ENCODE measurements at places on chromosomes 11 and 22.

DNA sequence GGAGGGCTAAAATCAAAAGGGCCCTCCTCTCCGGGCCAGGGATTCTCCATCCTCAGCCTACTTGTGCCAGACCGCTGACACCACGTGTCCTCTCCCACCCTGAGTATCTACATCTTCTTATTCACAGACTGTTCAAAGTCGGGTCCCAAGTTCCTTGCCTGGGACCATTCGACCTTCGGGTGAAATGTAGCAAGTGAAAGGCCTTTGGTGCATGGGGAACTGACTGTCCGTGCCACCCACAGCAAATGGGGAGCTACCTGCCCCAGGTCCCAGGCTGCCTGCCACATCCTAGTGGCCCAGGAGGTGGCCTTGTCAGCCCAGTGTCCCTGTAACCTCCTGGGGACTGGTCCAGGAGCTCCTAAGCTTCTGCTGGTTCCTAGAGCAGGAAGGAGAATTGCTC lies 67.3 kb downstream of the RTL6 start:
- DNase-seq = no peak

DNA sequence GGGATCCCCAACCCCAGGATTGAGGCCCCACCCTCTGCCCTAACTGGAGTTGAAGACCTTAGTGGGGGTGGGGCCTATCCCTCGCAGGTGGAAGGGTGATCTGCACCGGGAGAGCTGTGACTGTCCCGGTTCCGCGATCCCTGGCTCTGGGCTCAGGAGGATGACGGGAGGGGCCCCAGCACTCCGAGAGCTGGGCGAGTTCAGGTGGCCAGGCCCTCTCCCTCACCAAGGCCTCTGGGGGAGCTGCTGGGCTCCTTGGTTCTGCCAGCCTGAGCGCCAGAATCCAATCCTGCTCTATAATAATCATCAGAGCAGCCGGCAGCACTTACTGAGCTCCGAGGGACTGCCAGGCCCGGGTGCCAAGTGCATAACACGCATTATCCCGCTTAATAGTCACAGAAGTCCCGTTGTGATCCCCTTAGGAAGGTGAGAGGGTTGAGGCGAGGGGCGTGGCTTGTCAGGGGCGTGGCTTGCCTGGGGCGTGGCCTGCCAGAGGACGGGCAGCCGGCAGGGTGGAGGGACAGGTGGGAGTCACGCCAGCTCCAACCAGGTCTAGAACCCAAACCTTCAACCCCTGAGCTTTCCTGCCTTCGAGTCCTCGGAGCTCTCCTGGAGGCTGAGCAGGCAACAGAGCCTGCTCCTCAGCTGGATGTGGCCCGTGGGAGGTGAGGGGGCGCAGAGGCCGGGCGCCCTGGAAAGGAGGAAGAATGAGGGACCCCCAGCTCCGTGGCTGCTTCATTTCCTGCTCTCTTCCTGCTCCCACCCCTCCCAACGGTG lies 7.3 kb upstream of the SYT7 start:
- no peak for DNase-seq

- no peak for DNase-seq
Observed at GRCh38 chr11:120270386-120270785, 30.4 kb downstream of the POU2F3 start.

DNA sequence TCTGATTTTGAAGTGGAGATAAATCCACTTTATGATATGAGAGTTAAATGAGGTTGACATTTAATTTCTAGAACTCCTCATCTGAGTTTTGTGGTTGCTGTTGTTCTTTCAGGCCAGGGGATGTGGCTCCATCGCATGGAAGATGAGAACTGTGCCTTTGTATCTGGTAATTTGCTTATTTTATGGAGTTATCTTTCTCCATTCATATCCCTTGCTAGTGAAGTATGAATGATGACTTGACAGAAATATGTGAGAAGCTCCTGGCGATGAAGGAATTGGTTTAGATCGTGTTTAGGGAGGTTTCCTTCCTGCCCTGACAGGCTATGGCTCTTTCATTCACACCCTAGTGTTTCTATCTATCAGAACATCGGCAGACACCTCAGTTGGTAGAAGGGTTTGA lies 393.7 kb downstream of the ETS1 start:
- DNase-seq = no peak

GRCh38 chr11:76277298-76278175 lies 71.2 kb upstream of the WNT11 start:
- DNase-seq = no peak

- peak; percentile 87 for DNase-seq
Observed at GRCh38 chr11:18775492-18776292, 15.9 kb downstream of the PTPN5 start.

DNA sequence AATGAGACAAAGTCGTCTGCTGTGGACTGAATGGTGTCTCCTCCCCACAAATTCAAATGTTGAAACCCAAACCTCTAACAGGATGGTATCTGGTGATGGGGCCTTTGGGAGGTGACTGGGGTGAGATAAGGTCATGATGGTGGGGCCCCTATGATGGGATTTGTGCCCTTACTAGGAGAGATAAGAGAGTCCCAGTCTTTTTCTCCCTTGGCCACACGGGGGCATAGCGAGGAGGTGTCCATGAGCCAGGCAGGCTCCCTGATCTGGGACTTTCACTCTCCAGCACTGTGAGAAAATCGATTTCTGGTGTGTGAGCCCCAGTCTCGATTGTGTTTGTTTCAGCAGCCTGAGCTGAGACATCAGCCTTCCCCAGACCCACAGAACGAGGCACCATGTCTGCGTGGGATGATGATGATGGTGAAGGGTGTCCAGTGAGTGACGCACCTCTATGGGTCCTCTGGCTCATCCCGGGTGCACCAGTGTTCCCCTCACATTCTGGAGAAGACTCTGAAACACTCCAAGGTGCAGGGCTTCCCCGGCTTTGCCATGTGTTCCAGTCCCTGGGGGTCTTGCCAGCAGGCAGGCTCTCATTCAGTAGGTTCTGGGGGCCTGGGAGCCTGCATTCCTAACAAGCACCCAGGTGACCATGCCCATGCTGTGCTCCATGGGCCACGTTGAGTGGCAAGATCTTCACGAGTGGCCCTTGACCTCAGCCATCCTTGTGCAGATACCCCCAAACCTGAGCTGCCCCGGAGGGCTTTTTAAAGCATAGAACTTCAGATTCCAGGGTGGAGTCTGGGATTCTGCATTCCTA lies 363.0 kb downstream of the CTTN start:
- no peak for DNase-seq

GRCh38 chr11:66814678-66815077 lies 28.6 kb upstream of the RCE1 start:
- no peak for DNase-seq

DNA sequence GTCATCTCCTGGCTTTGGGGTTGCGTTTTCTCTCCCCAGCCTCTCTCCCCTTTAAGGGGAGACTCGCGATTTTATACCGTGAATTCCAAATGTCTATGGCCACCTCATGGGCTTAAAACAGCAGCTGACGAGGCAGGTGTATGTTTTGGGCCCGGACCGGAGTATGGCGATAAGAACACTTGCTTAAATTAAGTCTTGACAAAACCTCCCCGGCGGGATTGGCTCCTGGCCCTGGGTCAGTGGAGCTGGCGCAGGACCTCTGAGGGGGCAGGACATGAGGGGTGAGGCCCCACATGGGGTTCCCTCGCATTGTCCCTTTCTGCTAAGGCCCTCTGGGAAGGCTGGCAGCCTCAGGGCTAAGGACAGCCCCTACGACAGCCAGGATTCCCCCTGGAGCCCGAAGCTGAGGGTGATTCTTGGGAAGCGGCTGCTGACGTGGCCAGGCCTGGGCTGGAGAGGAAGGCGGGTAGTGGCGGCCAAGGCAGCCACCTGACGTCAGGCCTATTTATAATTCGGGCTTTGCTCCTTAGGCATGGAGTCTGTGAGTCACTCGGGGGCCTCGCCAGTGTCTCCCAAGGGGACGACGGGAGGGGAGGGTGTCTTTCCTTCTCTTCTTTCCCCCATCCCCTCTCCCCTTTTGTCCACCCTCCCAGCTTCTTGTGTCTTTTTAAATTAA lies 12.7 kb downstream of the MYO18B start:
- DNase-seq = no peak

GRCh38 chr22:29078036-29078868 lies 5.4 kb downstream of the KREMEN1 start:
- no peak for DNase-seq

- DNase-seq = no peak
Observed at GRCh38 chr22:43343670-43344519, 723 bp upstream of the SCUBE1 start.

- peak; percentile 56 for DNase-seq
Observed at GRCh38 chr22:20430720-20431510, 6.7 kb downstream of the SCARF2 start.

GRCh38 chr11:100863080-100863581 lies 176.0 kb downstream of the ARHGAP42 start:
- DNase-seq = no peak

DNA sequence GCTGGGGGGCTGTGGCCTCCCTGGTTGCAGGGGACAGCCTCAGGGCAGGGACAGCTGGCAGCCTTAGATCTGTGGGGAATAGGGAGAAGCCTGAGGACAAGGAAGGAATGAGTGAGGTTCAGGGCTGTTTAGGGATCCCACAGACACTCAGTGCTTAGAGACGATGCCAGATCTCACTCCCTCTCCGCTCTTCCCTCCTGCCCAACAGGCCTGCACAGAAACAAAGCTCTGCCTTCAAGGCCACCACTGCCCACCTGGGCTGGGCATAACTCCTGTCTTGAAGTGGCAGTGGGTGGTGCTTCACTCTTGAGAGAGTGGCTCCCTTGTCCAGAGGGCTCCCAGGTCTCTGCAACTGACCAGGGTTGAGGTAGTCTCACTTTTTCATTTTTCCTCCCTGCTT lies 13.1 kb upstream of the CENATAC start:
- DNase-seq = no peak

DNA sequence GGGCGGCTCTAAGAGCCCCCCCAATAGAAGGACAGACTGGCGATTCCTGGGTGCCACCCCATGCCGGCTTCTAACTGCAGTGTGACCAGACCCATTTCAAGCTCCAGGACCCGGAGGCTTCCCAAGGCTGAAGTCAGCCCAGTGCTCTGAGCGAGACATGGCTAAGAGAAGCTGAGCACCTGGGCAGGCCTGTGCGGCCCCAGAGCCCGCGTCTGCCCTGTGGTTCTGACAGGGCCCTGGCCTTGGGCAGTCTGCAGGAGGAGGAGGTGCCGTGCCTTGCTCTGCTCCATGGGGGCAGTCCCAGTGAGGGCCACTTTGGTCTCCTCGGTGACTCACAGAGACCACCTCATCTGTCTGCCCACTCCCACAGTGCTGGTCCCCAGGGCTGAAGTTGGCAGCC lies 1314.2 kb downstream of the BRD1 start:
- DNase-seq = no peak

GRCh38 chr22:26484360-26484706 lies 656 bp downstream of the SRRD start:
- no peak for DNase-seq

- DNase-seq = no peak
Observed at GRCh38 chr22:31332886-31333285, 13.3 kb downstream of the PATZ1 start.

DNA sequence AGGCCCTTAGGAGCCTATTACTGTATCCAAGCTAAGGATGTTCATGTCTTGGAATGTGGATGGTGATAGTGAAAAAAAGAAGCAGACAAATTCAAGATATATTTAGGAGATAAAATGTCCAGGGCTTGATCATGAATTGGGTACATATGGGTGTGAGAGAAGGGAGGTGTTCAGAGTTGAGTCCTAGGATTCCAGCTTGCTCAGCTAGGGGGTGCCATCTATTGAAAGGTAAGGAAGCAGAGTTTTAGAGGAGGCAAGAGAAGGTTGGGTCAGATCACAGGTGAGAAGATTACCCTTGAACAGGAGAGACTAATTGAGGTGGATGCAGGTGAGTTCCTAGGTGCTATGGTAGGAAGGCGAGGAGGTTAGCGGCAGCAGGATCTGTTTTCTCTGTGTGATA lies 60.5 kb downstream of the GRAMD1B start:
- no peak for DNase-seq
